Hematopoietic multipotent progenitor cell treated with erythropoietin and hydrocortisone succinate and interleukin-3 and kit ligand, for 6 days (in vitro differentiated cells): ENCODE measurements at places on chromosomes 16 and 17.

DNA sequence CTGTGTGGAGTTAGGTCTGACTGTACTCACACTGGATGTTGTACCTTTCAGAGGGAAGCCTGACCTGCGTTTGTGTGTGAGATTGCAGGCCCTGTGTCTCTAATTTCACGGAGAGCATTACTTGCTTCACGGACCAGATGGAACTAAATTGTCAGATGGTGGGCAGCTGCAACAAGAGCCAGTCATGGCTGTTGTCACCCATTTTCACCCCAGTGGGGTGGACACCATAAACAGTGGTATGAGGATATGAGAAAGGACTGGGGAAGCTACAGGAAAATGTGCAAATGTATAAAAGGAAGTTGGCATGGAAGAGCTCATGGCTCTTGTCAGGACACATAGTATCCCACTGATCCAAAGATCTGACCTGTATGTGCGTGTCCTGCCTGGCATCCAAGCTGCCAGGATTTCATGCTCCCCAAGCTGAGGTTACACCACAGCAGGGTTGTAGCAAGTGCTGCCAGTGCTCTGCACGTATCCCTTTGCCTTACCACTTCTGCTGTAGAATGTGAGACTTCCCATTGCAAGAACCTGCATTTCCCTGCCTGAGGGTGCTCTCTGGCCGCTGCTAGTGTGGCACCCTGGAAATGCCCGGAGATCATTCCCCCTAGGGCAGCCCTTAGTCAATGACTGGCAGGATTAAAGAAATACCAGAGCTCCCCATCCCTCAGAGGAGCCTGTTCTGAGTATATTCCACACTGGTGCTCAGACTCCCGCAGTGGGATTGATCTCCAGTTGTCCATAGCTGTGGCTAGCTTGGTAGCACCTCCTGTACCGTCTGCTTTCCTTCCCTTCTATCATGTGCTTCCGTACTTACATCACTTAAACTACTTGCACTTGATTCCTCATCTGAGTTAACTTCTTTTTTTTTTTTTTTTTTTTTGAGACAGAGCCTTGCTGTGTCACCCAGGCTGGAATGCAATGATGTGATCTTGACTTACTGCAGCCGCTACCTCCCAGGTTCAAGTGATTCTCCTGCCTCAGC lies 70.4 kb upstream of the TANC2 start:
- DNase-seq, result no peak

GRCh38 chr17:73283841-73284282 lies 22.2 kb upstream of the CPSF4L start:
- no peak for DNase-seq

DNA sequence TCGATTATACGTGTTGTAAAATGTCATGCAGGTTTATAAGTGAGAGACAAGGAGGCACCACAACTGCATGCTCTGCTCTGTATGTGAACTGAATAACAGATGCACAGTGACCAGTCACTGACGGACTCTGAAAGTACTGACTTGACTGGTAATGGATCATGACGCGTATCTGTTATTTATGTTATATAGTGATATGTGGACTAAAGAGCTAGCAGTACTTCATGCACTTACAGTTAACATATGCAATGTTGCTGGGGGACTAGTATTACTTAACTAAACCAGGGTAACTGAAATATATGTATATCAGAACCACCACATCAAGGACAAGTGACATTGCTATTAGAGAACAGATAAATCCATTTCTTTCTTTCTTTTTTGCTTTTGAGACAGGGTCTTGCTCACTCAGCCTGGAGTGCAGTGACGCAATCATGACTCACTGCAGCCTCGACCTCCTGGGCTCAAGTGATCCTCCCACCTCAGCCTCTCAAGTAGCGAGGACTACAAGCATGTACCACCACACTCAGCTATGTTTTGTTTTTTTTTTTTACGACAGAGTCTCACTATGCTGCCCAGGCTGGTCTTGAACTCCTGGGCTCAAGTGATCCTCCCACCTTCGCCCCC lies 17.2 kb downstream of the COIL start:
- no peak for DNase-seq

- DNase-seq, result no peak
These were observed 14.5 kb downstream of the PSKH1 start for GRCh38 chr16:67907397-67908180.

DNA sequence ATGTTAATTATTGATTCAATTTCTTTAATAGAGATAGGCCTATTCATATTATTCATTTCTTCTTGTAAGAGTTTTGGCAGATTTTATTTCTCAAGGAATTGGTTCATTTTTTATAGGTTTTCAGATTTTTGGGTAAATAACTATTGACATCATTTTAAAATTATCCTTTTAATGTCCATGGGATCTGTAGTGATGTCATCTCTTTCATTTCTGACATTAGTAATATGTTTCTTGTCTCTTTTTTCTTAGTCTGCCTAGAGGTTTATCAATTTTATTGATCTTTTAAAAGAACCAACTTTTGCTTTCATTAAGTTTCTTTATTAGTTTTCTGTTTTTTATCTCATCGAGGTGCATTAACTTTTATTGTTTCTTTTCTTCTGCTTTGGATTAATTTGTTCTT lies 162.6 kb downstream of the FTO start:
- no peak for DNase-seq

GRCh38 chr17:73179387-73179786 lies 13.5 kb upstream of the COG1 start:
- DNase-seq, result no peak

DNA sequence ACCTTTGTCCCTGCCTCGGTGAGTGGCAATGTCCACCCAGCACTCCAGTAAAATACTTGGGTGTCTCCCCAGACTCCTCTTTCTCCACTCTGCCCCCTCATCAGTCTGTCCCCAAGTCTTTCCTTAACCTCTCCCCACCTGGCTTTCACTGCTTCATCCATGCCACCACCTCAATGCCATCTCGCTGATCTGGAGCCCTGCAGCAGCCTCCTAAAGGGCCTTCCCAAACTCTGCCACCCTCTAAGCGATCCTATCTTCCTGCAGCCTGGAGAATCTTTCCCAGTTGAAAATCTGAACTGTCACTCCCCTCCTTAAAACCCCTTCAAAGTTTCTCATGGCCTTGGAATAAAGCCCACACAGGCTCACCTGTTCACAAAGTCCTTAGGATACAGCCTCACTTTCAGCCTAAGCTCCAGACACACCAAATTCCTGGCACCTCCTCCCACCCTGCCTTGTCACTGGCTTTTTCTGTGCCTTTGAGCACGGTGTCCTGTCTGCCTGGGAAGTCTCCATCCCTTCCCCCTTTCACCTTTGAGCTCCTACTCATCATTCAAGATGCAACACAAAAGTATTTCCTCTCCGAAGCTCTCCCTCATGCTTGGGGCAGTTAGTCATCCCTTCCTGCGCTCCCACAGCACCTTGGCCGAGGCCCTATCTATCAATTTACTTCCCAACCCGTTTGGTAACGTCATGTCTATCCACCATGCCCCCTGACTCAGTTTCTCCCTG lies 2.8 kb downstream of the WNK4 start:
- DNase-seq, result no peak

DNA sequence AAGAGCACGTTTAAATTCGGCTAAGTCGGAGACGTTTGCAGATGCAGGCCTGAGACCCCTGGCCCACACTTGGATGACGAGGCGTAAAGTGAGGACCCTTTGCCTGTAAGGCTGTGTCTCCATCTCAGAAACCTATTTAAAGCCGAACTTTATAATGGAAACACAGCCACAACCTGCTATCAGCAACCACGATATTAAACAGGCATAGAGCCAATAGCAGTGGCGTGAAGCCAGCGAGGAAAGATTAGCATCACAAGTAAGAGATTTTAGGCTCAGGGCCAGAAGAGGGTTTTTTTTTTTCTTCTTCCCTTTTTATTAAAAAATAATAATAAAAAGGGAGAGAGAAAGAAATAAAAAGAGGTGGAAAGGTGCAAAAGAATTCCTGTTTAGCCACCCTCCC lies 111.3 kb upstream of the NOL11 start:
- DNase-seq, result peak; percentile 56

DNA sequence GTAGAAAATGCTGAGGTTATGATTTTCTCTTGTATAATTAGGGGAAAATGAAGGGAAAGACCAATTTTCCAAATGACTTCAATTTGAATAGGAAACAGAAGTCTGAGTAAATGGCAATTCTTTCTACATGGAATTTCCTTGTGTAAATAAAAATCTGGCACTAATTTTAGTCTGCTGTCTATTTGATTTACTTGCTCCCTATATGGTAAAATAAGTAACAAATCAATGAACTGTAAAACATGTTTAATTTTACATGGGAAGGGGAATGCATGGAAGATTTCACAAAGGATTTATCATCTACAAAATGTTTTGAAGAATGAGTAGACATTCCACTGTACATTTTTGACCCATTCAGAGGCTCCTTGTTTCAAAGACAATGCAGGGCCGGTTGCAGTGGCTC lies 811.6 kb upstream of the GOT2 start:
- no peak for DNase-seq

GRCh38 chr17:75723171-75723930 lies 2.1 kb downstream of the ITGB4 start:
- no peak for DNase-seq

DNA sequence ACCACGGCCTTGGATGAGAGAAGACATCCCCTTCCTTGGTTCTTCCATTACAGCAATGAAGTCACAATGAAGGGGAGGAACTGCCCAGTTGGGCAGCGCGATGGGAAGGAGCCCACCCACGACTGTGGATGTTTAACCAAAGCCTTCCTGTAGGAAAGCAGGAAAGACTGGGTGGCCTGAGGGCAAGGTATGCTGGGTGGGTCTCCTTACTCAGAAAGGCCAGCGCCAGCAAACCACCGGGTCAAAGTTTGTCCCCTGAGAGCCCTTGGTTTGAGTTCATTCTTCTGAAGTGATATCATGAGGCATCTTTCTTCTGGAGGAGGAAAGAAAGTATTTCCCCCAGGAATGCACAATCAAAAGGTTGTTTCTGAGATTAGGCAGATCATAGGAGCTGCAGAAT lies 105.2 kb downstream of the C16orf95 start:
- no peak for DNase-seq

GRCh38 chr17:67335245-67335835 lies 31.0 kb downstream of the PSMD12 start:
- no peak for DNase-seq

DNA sequence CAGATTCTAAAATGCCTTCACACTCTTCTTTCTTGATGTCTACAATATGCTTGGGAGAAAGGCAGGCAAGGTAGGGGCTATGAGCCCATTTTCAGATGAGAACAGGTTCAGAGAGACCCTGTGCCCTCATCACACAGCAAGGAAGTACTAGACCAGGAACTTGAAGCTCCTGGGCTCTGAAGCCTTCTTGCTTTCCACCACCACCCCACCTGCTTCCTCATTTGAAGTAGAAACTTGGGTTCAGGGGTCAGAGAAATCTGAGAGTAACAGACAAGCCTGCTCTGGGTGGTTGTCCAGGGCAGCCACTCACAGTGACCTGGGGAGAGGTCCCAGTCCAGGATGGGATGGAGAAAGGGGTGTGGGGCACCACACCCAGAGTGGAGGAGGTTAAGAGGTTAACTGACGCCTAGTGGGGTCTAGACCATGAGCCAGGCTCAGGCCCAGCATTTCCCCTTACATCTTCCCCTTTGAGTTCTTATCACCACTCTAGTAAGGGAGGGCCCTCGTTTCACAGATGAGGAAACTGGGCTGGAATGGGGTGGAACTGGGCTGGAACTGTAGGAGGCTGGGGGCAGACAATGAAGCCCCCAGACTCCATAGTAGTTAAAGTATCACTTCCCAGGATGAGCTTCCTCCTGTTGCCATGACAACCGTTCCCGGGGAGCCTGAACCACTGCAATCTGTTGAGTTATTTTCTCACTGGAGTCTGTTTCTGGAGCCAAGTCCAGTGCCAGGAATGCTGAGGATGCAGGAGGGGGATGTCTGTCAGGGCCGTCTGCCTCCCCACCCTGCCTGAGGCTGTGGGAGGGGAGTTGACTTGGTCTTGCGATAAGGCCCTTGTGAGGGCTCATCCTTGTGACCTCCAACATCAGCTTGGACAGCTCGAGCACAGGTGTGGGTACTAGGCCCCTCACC lies 16.2 kb upstream of the PHF12 start:
- DNase-seq, result peak; percentile 26

DNA sequence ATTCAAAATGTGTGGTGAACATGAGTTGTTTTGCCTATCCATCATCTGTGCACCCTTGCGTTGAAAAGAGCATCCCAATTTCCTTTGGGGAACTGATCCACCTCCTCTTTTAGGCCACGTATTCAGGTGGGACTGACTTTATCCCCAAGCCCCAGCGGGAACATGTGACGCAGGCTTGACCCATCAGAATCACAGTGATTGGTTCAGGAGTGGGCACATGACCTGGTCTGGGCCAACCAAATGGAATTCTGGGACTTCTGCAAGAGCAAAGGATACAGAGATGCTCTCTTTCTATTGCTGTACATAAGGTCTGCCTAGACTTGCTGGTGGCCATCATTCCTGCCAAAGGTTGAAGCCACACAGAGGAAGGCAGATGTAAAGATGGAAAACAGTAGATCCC lies 158.9 kb downstream of the IRX5 start:
- no peak for DNase-seq

- no peak for DNase-seq
These were observed 62.2 kb downstream of the IQCK start for GRCh38 chr16:19780321-19780720.

DNA sequence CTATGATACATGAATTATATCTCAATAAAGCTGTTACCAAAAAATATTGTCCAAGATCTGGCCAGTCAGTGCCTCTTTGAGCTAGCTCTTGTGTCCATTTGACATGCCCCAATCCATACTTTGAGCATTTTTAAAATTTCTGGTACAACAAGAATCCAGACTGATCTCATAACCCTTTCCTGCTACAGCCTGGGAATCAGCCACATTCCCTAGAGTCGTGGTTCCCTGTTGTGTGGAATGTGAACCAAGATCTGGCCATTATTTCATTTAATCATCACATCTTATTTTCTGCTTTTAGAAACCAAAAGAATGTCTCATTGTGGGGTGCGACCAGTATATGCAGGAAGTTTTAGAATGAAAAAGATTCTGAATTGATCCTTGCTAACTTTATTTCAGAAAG lies 34.3 kb upstream of the RPRML start:
- no peak for DNase-seq

DNA sequence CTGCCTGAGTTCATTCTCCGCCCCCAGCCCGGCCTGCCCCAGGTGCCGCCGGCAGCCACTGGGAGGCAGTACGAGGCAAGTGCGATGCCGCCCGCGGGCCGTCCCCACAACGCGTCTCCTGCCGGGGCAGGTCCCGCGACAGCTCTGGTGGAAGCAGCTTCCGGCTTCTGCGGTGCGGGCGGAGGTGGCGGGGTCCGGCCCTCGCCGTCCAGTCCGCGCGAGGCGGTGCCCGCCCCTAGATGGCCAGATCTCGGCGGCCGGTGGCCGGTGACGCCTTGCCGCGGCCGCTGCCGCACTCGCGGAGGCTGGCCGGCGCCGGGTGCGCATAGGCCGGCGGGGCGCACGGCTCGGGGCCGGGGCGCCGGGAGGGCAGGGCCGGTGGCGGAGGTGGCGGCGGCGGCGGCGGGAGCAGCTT lies 1.8 kb downstream of the GJD3 start:
- peak; percentile 90 for DNase-seq
